GM23338 (cell line): ENCODE measurements at places on chromosomes 6 and 20.

DNA sequence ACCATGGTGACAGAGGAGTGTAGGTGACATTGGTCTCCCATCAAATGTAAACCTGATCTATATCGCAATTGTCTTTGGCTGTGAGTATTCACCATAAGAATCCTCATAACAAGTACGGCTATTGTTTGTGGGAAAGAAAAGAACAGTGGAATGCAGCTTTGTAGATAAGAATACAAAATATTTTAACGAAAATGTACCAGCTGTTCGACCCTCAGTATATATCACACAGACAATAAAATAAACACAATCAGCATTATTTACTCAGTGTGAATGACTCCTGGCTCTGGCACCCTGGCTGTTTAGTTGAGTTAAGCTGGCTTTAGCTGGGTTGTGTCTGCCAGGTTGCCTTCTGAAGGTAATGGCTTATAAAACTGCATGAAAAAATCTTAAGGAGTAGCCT is 43.4 kb downstream of the SNRNP48 start:
- no peak for DNase-seq

- DNase-seq: peak; percentile 66
Measured at GRCh38 chr20:20037960-20038359, 14.3 kb downstream of the CRNKL1 start.

- DNase-seq: peak; percentile 64
Measured at GRCh38 chr6:158938811-158939254, 61.2 kb downstream of the RSPH3 start.

GRCh38 chr20:36950414-36951197 is 902 bp downstream of the SAMHD1 start:
- peak; percentile 64 for DNase-seq

GRCh38 chr6:137871831-137872454 is 4.9 kb downstream of the TNFAIP3 start:
- DNase-seq: no peak

GRCh38 chr20:51361258-51361657 is 181.3 kb downstream of the NFATC2 start:
- DNase-seq: no peak
